ENCODE measurements at places on chromosomes 1 and 21.

- no peak for DNase-seq
Measured at GRCh38 chr1:45335855-45336324, 4.1 kb upstream of the TOE1 start.

GRCh38 chr1:157189986-157190982 is 52.1 kb upstream of the ETV3 start:
- DNase-seq, result no peak

DNA sequence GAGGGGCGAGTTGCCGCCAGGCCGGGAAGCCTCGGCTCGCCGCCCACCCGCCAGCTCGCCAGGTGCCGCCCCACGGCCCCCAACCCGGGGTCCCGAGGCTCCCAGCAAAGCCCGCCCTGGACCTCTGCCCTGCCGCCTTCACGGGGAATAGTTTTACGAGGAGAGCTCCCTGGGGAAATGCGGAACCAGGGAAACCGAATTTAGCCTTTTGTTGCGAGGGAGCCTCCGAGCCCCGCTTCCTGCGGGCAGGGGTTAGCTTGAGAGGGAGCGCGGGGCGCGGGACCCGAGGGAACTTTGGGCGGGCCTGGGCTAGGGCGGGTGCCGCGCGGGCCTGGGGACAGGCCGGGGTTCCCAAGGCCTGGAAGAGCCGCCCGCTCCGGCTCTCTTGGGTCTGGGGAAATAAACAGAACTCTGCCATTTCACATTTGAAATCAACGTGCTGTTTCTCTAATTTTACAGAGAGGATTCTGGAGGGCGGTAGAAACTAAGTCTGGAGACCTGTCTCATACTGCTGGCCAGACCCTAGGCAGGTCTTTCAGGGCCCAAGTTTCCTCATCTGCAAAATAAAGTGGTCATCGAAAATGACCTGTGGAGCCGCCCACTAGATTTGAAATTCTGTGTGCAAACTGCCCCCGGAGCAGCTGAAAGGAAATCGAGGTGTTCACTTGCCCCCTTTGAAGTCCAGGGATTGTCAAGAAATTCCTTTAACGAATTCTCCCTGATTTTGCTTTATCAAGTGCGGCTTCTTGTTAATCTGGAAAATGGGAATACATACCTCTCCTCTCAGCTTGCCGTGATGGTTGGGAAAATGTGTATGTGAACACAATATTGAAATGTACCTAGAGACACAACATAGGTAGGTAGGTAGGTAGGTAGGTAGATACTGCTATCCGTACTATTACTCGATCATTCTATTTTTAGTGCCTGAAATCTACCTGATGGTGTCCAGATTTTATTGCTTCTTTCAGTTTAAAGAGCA is 749 bp upstream of the GLUL start:
- peak; percentile 86 for DNase-seq

- peak; percentile 59 for DNase-seq
Measured at GRCh38 chr1:207004931-207005830, 27.4 kb downstream of the C1orf116 start.

DNA sequence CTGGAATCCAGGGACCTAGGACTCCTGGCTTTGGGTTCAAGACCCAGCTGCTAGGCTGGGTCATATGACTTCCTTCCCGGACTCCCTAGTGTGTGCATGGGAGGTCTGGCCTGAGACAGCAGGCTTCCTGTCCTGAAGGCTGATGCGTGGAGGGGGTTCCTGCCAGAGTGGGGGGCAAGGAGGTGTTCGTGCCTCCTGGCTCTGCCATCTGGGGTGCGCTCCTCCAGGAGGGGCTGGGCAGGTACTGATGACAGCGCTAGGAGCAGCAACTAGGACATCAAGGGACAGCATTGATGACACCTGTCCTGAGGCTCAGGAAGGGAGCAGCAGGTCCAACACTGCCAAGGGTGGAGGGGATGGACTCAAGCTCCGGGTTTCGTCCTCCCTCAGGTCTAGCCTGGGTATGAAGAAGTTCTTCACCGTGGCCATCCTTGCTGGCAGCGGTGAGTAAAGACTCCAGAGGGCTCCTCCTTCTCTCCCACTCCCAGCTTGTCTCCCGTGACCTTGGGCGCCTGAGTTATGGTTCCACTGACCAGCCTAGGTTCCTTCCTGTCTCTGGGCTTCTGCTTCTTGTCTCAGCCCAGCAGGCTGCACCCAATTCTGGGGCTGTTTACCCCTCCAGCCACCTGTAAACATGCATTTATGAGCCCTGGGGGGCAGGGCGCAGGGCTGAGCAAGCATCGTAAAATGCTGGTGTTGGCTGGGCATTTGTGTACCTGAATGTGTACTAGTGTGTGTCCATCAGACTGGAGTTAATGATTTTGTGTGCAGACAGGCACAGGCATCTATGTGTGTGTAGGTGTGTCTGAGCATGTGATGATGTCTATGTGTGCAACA is 871 bp downstream of the PLA2G2F start:
- DNase-seq, result no peak

DNA sequence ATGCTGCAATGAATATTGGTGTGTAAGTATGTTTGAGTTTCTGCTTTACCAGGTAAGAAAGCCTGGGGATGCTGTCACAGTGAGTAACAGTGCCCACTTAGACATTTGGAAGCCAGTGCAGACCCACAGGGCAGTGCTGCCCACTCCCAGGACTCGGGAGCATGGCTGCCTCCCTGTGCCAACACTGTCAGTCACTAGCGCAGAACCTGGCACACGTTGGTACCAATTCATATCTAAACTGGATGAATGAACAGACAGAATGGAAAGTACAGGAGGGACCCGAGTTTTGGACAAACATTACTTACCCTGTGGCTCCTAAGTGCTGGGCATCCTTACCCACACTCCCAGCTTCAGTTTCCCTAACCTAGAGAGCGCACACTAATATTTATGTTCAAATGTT is 1.6 kb upstream of the EVA1C start:
- no peak for DNase-seq

DNA sequence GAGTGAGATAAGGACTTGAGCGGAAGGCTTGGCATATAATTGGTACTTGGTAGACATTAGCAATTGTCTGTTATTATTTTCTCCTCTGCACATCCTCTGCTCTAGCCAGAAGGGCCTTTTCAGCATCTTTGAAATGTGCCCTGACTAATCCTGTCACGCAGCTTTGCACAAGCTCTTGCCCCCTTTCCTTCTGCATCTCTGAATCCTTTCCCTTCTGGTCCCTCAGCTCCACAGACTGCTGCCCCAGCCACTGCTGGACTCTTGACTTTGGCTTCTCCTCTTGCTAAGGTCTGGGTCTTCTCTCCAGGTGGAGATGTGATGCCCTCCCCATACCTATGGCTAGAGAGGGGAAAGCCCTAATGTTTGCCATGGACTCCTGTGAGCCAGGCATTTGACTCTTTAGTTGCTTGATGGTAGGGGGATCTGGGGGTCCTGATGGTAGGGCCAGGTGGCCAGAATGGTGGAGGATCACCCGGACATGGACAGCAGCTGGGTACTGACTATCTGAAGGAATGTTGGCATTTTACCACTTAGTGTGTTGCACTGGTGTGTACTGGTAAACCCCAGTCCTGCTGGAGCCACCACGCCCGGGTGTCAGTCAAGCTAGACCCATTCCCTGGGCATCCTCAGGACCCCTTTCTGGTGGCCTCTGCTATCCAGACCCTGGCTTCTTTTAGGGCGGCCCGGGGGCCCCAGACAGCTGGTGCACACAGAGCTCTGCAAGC is 4.4 kb downstream of the HPCA start:
- DNase-seq, result no peak

GRCh38 chr1:77310924-77311323 is 29.1 kb downstream of the AK5 start:
- no peak for DNase-seq

DNA sequence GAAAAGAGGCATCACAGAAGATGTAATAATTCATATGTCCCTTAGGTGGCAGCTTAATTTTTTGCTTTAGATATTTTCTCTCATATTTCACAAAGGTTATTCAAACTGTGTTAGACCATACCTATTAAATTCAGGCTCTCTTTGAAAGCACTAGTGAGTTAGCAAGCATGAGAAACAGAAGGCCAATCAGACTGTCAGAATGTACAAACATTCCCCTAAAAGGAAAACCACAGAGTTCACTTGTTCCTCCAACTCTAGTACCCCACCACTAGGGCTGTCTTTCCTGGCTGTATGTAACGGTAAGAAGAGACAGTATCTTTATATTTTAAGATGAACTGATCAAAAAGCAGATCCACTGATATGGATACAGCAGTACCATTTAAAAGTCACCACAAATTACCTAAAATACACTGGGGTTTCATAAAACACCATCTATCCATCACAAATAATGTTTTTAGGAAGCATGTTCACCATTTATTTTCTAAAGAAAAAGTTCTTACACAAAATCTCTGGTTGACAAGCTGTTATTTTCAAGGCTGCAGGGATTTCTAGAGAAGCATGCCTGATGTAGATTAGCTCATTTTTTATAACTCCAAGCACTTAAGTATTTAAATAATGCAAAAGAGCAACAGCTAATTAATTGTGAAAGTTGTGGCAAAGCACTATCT is 1.8 kb downstream of the ARPC5 start:
- DNase-seq, result peak; percentile 63

DNA sequence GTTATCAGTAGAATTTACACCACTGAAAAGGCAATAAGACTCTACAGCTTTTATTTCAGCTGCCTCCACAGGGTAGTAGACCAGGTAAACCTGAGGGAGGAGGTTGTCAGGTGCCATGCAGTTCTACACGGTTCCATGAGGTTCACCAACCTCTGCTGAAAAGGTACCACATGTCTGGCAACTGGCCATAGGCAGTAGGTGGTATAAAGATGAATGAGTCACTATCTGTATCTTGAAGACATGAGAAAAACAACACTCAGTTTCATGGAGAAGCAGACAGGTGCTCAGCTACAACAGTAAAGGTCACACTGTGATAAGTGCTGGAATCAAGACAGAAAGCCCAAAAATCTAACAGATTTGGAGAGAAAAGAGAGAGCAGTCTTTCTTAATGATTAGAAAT is 145.4 kb downstream of the PTGER3 start:
- DNase-seq, result no peak

- DNase-seq, result no peak
Measured at GRCh38 chr1:227661495-227661894, 73.6 kb downstream of the JMJD4 start.

- no peak for DNase-seq
Measured at GRCh38 chr1:95370691-95371562, 136.9 kb downstream of the RWDD3 start.

DNA sequence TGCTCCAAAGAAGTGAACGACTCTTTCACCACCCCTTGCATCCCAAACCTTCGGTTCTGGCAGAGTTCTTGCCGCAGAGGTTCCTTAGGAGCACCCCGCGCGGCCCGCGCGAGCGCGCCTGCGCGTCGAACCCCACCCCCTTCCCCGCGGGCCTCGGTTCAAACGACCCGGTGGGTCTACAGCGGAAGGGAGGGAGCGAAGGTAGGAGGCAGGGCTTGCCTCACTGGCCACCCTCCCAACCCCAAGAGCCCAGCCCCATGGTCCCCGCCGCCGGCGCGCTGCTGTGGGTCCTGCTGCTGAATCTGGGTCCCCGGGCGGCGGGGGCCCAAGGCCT is at the start of gene C1orf56:
C1orf56 (plus strand) TSS at position 161 of the 334 bp plus-strand sequence; CDS start at position 258, 97 bp downstream.
- peak; percentile 79 for DNase-seq

DNA sequence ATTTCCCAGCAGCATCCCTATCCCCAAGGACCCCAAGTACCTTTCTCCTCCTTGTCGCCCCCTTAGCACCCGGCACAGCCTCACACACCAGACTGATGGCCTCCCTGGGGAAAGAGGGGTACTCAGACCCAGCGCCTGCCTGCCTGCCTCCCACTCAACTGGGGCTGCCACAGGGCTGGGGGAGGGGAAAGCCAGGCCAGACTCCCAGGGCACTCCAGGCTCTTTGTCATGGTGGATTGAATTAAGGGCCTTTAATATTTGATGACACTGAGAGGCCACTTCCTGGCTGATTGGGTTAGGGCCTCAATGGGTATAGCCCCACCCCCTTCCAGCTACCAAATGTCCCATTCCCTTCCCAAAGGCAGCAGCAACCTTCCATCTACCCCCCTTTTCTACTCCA is 1.8 kb downstream of the SHC1 start:
- DNase-seq, result no peak

- DNase-seq, result no peak
Measured at GRCh38 chr1:59421232-59421920, 124.5 kb downstream of the FGGY start.

- no peak for DNase-seq
Measured at GRCh38 chr1:100710906-100711682, 8.4 kb upstream of the VCAM1 start.

DNA sequence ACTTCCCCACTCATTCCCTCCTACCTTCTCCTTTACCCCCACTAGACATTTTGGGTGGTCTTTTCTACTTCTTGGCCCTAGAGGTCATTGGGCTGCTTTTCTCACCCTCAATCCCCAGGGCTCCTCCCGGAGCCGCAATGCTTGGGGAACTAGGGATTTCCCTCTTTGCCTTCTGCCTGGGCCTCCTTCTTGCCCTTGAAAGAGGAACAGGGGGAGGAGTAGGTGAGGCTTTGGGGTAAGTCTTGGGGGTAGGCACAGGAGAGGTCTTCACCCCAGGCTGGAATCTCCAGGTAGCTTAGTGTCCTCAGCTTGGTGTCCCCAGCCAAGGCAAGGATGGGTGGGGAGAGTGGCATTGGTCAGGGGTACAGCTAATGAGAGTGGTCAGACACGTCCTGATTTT is 56.2 kb upstream of the EPS8L3 start:
- no peak for DNase-seq

GRCh38 chr1:244224487-244225430 is 173.7 kb downstream of the ZBTB18 start:
- no peak for DNase-seq

DNA sequence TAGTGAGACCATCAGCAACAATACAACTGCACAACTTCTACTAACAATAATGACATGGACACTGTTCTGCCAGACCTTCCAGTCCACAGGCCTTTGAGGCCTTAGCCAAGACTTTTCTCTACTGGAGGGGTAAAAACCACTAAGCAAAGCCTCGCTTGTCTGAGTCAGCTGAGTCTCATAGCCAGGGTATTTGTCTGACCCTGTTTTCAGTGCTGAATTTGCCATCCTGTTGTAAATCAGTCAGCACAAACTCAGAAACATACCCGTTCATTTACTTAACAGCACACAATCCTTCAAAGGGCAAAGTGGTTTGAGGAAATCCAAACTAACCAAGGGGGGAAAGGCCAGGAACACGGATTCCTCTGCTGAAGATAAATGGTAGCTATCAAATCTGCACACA is 537.8 kb downstream of the SMYD3 start:
- DNase-seq, result no peak

GRCh38 chr1:65630855-65631254 is 161.8 kb upstream of the PDE4B start:
- DNase-seq, result no peak
